ENCODE measurements at places on chromosomes 5 and 9. TPM values are rescaled to one million over a fixed set of nuclear protein-coding genes. Genes with fewer than 3 reads are reported as not detected.

CYLC2 gene
- total RNA-seq: not detected

STC2 gene
- 24.3 TPM for total RNA-seq

PCDHGA7 gene
- total RNA-seq: 4.1 TPM

GABRA1 gene
- not detected for total RNA-seq

NEUROG1 gene
- total RNA-seq: not detected

LHX6 gene
- under 0.01 TPM for total RNA-seq

INSL6 gene
- not detected for total RNA-seq

RFESD gene
- 0.98 TPM for total RNA-seq

ZNF879 gene
- 0.49 TPM for total RNA-seq

MARVELD2 gene
- 9.1 TPM for total RNA-seq

ANXA2R gene
- 7.4 TPM for total RNA-seq

N4BP3 gene
- 1.8 TPM for total RNA-seq

MOB3B gene
- total RNA-seq: 0.98 TPM

PCDHGB7 gene
- 5.1 TPM for total RNA-seq

PTGER4 gene
- total RNA-seq: 20.7 TPM

FAM153A gene
- not detected for total RNA-seq

MEIKIN gene
- total RNA-seq: not detected

MSX2 gene
- 0.16 TPM for total RNA-seq

ZDHHC11B gene
- total RNA-seq: not detected

DOK3 gene
- total RNA-seq: 1.1 TPM

TESK1 gene
- 29.7 TPM for total RNA-seq

ADAMTS6 gene
- 13.4 TPM for total RNA-seq

NSMF gene
- 92.3 TPM for total RNA-seq

IFNA5 gene
- total RNA-seq: not detected

SLC28A3 gene
- under 0.01 TPM for total RNA-seq

SHC3 gene
- 7.2 TPM for total RNA-seq

HEMGN gene
- not detected for total RNA-seq

KCNV2 gene
- total RNA-seq: not detected

SLC45A2 gene
- not detected for total RNA-seq

BRD9 gene
- 32.7 TPM for total RNA-seq

NMRK1 gene
- 18.8 TPM for total RNA-seq
